ENCODE measurements at places on chromosomes 1 and 21.

DNA sequence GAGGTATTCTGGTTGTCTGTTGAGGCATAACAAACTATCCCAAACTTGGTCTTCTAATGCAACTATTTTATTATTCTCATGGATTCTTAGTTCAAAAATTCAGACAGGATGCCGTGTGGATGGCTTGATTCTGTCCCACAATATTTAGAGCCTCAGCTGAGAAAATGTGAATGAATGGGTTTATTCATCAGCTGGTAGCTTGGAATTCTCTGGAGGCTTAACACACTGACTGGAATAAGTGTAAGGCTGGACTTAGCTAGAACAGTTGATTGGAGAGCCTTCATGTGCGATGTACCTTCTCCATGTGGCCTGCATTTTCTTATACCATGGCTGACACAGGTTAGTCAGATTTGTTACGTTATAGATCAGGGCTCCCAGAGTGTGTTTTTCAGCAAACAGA is 30.8 kb downstream of the TNNI3K start:
- no peak for DNase-seq

GRCh38 chr1:2587071-2587859 is 688 bp downstream of the PRXL2B start:
- DNase-seq: peak; percentile 9

DNA sequence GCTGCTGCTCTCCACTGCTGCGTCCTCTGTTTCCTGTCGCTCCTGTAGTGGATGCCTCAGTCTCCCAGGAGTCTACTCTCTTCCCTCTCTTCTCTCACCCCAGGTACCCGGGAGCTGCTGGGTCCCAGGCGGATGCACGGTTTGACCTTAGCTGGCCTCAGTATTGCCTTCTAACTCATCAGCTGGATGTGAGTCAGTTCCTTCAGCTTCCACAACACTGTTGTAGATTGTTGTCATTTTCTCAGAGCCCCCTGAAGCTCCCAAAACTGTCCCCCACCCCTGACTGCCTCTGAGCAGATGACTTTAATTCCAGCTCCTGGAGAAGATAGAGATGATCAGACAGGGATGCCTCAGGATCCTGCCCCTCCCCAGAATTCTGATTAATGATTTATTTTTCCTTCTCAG is 7.2 kb downstream of the CNIH3 start:
- DNase-seq: peak; percentile 43

- no peak for DNase-seq
Observed at GRCh38 chr1:171929121-171929520, 87.8 kb downstream of the DNM3 start.

DNA sequence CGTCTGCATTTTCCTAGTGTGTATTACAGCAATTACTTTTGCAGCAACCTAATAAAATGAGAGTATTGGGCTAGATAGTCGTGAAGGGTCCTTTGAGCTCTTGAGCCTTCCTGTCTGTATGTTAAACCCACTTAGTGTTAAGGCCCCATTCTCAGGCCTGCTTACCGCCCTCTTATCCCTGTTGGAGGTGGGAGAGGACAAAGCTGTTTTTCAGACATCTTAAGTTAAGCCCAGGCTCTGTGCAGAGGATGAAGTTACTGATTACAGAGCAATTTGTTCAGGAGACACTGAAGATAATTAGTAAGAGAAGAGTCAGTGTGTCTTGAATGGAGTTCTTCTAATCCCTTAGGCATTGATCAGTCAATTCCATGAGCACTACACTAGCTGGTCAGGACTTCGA is 114.6 kb downstream of the UCK2 start:
- no peak for DNase-seq

- no peak for DNase-seq
Observed at GRCh38 chr21:23887725-23888306, 1719.5 kb downstream of the MRPL39 start.

DNA sequence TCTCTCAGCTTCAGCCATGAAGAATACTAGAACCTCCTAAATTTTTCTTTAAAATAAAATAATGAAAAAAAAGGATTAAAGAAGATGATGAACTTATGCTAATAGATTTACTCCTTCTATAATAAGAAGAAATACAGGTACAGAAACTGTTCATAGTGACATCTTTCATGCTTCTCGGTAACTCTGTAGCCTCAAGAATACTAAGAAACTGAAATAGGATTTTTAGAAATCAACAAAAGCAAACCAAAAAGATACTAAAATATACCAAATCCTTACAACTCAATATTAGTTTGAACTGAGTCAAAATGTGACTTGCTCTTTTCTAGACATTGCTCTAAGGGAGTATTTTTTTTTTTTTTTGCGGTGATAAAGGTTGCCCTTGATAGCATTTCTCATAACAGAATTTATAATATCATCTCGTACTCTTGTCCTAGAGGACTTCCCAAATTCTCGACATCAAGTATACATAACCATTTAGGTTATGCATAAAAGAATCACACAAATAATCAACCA is 42.8 kb downstream of the ZZZ3 start:
- DNase-seq: no peak

- DNase-seq: peak; percentile 65
Observed at GRCh38 chr1:19009882-19010321, 53.4 kb upstream of the IFFO2 start.

GRCh38 chr1:244019982-244020485 is 31.0 kb upstream of the ZBTB18 start:
- DNase-seq: no peak

- peak; percentile 51 for DNase-seq
Observed at GRCh38 chr1:168506204-168506819, 37.5 kb downstream of the XCL2 start.

DNA sequence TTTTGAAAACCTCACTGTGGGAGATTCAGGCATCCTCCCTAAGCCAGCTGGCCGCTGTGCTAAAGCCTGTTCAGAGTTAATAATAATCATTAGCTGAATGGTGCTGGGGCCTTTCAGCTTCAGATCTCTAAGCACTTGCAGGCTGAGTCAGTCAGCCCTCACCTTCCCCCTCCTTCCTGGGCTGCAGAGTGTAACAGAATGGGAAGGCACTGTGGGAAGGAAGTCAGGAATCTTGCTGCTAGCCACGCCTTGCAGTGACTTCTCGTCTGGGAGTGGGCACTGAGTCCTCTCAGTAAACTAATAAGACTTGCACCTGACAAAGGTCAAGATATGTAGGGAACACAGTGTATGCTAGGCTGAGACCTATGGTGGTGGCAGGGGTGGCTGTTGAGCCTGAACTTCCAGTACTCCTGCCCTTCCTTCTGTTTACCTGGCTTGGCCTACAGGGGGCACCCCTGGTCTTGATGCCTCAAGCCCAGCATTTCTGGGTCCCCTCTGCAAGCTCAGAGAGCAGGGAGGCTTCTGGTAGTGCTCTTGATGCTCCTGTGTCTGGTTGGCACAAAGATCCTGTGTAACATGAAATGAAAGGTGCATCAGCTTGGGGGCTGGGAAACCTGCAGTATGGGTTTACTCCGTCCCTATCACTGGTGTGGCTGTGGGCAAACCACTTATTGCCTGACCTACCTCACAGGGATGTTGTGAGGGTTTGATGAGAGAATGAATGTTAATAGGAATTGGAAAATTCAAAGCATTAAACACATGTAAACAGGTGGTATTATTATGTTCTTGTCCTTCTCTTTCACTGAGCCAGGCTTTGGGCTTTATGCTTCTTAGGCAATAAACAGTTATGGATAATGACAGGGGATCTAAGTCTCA is 6.0 kb downstream of the CYB561D1 start:
- peak; percentile 46 for DNase-seq

GRCh38 chr1:225866061-225866837 is 15.9 kb downstream of the TMEM63A start:
- DNase-seq: no peak

DNA sequence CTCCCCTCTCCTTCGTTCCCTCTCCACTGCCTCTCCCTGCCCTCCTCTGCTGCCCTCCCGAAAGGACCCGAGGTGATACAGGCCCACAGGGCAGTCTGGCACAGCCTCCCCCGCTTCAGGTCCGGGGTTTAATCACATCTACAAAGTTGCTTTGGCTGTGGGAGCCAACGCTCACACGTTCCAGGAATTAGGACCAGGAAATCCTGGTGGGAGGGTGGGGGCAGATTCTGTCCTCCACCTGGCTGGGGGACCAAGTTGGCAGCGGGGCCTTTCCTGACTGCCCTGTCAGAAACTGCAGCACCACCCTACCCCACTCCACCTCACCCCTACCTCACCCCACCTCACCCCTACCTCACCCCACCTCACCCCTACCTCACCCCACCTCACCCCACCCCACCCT is 95.1 kb downstream of the WDR4 start:
- DNase-seq: no peak

GRCh38 chr1:15236321-15236721 is 10.7 kb upstream of the FHAD1 start:
- no peak for DNase-seq

- no peak for DNase-seq
Observed at GRCh38 chr1:190759807-190760206, 282.1 kb upstream of the BRINP3 start.
